AG20443 (cell line): ENCODE measurements at places on chromosomes 2 and 18.

DNA sequence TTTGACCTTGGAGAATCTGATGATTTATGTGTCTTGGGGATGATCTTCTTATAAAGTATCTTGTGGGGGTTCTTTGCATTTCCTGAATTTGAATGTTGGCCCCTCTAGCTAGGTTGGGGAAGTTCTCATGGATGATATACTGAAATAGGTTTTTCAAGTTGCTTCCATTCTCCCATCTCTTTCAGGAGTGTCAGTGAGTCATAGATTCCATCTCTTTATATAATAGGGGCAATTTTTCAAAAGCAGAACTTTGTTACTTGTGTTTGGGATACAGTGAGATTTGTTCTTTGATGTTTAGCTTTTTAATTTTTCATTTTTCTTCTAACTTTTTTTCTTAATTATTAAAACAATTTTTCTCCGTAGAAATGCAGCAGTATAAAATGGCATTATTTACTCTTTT, 19.4 kb downstream of the TMEM87B start:
- DNase-seq = no peak

DNA sequence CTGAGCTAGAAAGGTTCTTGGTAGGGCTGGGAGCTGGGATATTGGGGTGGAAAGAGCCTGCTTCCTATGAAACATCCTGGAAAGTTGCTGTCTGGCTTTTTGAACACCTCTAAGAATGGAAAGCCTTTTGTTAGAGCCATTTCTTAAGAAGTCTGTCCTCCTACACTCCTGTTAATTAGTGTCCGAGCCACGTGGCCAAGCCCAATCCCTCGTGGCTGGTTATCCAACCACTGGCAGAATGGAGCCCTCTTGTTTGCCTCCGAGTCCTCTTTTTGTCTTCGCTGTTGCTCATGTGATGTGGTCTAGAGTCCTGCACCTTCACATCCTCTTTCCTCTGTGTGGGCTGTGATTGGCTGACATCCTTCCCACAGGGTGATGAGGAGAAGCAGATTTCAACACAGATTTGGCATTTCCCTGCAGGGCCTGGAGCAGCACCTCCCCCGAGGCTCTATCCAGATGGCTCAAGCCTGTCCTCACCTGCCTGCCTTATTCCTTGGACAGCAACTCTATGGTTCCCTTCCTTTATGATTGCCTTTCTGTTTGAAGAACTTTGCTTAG, 8.2 kb upstream of the TOGARAM2 start:
- no peak for DNase-seq

GRCh38 chr2:181138816-181139215, 158.4 kb downstream of the UBE2E3 start:
- DNase-seq = peak; percentile 15

DNA sequence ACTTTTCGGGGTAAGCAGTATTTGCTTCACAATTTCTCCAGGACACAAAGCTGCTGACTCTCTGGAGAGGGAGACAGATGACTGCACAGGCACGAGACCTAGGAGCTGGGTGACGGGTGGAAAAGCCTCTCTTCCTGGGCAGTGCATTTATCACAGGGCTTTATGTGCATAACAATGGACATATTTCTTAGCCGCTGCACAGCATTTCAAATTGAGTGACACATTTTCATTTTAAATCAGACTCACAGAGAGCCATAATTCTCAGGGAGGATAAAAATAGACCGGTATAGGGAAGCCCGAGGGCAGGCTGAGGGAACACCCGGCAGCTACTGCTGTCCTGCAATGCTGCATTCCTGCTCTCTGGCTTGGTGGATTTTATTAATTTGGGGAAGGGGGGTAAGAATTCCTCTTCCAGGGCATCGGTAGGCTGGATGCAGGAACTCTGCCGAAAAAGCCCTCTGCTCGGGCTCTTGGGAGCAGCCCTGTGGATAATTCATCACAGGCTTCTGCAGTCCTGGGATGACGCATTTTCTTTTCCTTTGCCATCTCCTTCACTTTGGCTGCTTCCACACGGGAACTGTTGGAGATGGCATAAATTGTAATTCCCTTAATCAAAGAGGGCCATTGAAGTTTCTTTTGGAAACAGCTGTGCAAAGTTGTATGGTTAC, 108.1 kb upstream of the ACAA2 start:
- DNase-seq = peak; percentile 29

GRCh38 chr2:72515696-72516095, 310.1 kb downstream of the EXOC6B start:
- peak; percentile 18 for DNase-seq

- no peak for DNase-seq
Observed at GRCh38 chr2:230383453-230383852, 32.5 kb upstream of the SP100 start.

DNA sequence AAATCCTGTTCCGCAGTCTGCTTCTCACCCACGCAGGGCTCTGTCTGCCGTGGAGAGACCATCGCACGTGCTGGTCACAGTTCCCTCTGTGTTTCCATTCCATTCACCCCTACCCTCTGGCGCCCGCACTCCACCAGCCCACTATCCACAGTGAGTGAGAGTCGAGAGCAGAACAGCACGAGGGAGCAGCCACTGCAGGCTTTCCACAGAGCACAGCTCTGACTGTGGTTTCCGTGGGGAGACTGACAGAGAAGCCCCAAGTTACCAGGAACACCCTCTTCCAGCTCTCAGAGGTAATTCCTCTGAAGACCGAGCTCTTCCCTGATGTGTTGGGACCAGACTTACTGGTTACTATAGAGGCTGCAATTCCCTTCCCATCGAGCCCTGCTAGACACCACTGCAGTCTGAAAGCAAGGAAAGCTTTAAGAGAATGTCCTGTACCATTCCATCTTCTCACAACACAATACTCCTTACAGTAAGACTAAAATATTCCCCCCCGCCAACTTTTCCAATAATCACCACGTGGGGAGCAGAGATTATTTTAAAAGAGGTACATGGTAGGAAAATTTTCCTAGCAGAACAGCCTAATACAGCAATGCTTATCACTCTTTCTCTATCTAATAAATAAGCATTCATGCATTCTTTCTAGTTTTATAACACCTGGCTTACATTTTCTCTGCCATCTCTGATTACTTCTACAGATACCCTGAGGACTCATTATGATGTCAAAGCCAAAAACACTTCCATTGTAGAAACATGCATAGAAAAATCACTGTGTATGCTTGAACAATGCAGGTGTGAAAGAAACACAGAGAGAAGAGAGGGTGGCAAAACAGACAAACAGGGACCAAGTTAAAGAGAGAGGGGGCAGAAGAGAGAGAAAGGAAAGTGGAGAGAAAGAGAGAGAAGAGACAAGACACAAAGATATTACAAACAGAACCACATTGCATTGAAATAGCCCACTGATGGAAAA, 4.7 kb downstream of the MYT1L start:
- DNase-seq = no peak

- no peak for DNase-seq
Observed at GRCh38 chr2:1967242-1968208, 223.2 kb upstream of the PXDN start.

GRCh38 chr2:239288951-239289511, 111.8 kb downstream of the HDAC4 start:
- DNase-seq = peak; percentile 45

- DNase-seq = peak; percentile 57
Observed at GRCh38 chr2:206392118-206392517, 51.2 kb upstream of the ADAM23 start.

- DNase-seq = no peak
Observed at GRCh38 chr2:46874236-46874929, 41.2 kb downstream of the MCFD2 start.

DNA sequence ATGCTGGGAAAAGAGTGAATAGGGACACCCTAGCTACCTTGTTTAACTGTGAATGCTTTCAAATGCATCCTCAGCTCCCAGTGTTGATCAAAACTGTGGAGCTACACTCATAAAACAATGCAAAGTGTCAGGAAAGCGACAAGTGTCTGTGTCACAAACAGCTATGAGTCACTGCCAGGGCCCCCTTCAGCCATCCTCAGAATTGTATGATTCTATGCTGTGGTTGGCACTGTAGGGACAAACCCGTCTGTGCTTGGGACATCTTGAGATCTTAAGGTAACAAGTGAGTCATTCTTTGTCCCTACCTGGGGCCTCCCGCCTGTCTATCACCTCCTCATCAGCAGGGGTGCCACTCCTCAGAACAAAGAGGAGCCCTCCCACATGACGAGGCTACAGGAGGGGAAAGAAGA, 42.4 kb downstream of the KLF7 start:
- no peak for DNase-seq

- no peak for DNase-seq
Observed at GRCh38 chr2:97999536-97999935, 3.8 kb upstream of the TMEM131 start.

- no peak for DNase-seq
Observed at GRCh38 chr2:52976143-52976949, 791.3 kb upstream of the CHAC2 start.

GRCh38 chr2:109304242-109304641, 175.2 kb downstream of the SH3RF3 start:
- no peak for DNase-seq

GRCh38 chr18:43664487-43665008, 387.3 kb upstream of the SYT4 start:
- no peak for DNase-seq
